ENCODE measurements at places on chromosomes 11 and 22.

- DNase-seq, result no peak
These were observed 38.6 kb downstream of the SBF1 start for GRCh38 chr22:50436015-50436830.

- DNase-seq, result no peak
These were observed 49.8 kb downstream of the DCUN1D5 start for GRCh38 chr11:103042161-103042560.

DNA sequence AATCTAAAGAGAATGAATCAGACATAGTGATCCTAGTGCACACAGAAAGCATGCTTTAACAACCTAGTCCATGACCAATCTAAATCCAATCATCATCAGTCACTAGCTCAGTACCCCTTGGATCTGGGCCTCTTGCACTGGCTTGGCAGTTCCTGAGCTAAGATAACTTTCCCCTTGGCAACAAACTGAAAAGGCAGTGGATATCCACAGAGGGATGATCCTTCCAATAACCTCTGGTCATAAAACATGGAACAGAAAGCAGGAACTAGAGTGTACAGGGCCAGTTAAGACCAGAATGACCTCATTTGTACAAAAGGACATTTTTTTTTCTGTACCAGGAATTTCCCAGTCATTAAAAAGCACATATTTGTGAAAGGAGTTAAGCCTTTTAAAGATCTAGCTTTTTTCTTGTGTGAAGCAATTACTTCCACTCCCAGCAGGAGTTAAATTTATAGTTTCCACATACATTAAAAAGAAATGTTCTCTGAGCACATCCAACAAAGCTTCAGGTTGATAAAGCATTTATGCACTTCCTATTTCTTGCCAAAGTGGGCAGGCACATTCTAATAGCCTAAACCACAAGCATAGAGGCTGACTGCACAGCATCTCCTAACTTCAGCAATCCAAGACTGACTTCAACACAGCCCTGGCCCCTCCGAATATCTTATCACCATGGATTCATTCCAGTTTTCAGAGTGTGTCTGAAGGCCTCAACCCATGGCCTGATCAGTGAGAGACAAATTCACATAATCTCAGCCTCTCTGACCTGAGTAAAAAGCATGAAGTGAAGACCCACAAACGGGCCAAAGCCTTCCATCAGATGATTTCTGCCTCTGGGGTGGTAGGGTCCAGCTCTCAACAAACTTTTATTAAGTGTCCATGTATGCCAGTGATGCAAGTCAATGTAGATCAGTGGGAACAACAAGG is 29.9 kb downstream of the GUCY1A2 start:
- DNase-seq, result no peak

GRCh38 chr11:2318707-2319106 is 16.9 kb downstream of the TSPAN32 start:
- DNase-seq, result no peak

GRCh38 chr11:78061088-78061920 is 2.4 kb upstream of the THRSP start:
- DNase-seq, result no peak

DNA sequence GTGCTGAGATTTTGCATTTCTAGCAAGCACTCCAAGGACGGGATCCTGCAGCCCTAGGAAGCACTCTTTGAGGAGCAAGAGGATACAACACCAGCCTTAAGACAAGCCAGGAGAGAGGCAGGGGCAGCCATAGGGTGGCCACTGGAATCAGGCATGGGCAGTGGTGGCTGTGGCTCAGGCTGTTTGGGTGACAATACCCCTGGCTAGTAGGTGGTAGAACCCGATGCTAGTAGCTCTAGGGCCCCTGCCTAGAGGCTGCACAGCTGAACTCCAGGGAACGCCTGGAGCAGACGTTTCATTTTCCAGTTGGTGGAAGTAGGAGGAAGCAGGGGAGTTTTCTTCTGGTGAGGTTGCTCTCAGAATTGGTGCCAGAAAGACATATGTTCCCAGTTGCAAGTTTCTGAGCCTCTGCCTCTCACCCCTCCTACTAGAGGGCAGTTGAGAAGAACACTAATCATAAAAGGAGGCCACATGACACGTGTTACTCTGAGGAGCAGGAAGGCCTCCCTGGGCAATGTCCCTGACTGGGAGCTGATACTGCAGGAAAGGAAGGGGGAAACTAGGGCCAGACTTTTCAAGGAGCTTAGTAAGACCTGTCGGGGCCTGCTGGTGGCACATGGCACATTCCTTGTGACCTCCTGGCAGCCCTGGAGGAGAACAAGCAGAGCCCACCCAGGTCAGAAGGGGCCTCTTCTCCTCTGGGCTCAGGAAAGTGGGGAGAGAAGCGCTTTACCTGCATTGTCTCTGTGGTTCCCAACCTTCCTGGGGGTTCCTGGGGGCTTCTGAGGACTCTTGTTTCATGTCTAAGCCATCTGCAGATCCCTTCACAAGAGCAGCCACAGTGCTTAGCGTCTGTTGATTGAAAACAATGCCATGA is 56.6 kb upstream of the DRD2 start:
- DNase-seq, result no peak

GRCh38 chr11:13386567-13386966 is 76.5 kb downstream of the BTBD10 start:
- no peak for DNase-seq

Measured in hypothalamus (tissue), 51 donors.